Activated CD4-positive, alpha-beta T cell treated with anti-CD3 and anti-CD28 coated beads for 1 hour (primary cell): ENCODE measurements at places on chromosomes 1 and 21.

GRCh38 chr1:225454733-225455132 lies 26.9 kb upstream of the LBR start:
- DNase-seq = peak; percentile 41

DNA sequence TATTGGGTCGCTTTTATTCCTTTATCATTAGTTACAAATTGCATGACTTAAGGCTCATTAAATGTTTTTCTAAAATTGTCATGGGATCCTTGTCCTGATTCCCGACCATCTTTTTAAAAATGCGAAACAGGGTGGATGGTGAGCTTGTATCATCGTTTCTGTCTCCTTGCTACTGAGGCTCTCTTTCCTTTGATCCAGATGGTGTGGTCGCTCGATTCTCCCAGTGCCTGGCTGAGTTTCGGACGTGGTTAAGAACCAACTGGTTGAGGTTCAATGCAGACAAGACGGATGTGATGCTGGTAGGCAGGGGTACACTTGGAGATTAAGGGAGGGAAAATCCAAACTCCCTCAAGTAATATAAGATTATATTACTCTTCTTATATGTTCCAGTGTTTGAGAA lies 1.2 kb downstream of the MIER1 start:
- no peak for DNase-seq

- no peak for DNase-seq
These were observed 31.8 kb downstream of the ATF3 start for GRCh38 chr1:212640223-212640878.

- no peak for DNase-seq
These were observed 22.9 kb upstream of the DISC1 start for GRCh38 chr1:231603598-231604275.

DNA sequence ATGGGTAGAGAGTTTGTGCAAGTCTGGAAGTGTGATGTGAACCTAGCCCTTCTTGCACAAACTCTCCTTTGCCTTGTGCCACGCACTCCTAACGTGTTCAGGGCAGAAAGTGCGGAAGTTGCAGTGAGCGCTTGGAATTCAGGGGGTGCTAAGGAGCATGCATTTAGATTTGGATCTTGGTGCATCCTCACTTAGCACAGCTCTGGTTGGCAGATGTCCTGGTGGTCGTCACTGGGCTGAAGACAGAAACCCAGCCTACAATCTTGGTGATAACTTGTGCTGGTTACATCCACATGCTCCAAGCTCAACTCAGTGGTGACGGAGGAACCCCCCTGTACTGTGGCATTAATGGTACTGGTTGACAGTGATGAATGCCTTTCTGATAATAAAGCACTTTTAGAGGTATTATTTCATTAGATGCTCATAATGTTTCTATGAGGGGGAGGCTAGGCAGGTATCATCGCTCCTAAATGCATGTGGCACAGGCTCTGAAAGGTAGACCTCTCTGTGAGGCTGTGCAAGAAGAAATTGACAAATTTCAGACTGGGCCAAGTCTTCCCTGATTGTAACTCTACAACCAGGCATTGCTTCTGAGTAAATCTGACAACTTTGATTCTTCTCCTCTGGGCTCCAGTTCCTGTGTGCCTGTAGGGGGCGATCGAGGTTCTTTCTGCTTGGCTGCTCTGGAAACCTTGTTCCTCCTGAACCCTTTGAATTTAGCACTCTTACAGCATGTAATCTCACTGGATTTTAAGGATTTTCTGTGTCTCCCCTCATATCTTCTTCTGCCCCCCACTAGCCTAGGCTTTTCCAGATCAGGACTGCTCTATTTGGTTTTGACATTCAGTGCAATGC lies 40.6 kb downstream of the MAPKAPK2 start:
- DNase-seq = no peak
